ENCODE measurements at places on chromosomes 5 and 9.
A peak's percentile ranks its signal among the peaks of the same experiment; 100 is the strongest.

DNA sequence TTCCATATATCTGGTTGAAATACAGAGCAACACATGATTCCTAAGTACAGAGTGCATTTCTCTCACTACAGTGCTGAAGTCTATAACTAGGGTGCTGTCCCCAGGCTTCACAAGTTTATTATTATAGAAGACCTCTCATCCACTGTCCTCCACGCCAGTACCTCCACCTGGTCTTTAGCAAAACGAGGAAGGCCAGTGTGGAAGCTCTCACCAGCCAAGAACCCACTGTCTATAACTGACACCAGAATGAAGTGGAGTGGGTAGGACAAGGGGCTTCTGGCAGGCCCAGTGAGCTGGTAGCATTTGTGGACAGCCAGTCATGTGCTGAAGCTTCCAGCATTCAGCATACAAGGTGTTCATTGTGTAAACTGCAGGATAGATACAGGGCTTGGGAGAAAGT lies 430.7 kb downstream of the GADD45G start:
- no peak for DNase-seq

DNA sequence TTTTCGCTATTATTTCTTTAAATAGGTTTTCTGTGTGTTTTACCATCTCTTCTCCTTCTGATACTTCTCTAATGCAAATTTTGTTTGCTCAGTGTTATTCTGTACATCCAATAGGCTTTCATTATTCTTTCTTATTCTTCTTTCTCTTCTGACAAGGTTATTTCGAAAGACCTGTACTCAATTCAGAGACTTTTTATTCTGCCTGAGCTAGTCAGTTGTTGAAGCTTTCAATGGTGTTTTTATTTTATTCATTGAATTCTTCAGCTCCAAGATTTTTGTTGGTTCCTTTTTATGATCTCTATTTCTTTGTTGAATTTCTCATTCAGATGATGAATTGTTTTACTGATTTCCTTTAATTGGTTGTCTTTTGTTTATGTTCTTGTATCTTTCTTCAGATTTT lies 706.2 kb downstream of the NR2F1-AS1 start:
- no peak for DNase-seq

DNA sequence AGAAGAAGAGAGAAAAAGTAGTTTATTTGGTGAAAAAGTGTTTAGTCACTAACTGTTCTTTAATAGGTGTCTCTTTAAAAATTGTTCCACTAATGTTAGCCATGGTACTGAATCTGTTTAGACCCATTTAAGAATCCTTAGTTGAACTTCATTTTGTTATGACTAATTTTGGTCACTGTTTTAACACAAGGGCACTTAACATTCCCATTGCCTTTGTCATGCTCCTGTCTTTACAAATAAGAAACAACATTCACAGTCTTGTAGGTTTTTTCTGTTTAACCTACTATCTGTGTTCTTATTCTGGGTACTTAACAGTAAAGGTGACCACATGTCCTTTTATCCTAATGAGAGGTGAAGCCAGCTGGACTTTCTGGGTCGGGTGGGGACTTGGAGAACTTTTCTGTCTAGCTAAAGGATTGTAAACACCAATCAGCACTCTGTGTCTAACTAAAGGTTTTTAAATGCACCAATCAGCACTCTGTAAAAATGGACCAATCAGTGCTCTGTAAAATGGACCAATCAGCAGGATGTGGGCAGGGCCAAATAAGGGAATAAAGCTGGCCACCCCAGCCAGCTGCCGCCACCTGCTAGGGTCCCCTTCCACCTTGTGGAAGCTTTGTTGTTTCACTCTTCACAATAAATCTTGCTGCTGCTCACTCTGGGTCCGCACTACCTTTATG lies 116.7 kb downstream of the WDR70 start:
- no peak for DNase-seq

DNA sequence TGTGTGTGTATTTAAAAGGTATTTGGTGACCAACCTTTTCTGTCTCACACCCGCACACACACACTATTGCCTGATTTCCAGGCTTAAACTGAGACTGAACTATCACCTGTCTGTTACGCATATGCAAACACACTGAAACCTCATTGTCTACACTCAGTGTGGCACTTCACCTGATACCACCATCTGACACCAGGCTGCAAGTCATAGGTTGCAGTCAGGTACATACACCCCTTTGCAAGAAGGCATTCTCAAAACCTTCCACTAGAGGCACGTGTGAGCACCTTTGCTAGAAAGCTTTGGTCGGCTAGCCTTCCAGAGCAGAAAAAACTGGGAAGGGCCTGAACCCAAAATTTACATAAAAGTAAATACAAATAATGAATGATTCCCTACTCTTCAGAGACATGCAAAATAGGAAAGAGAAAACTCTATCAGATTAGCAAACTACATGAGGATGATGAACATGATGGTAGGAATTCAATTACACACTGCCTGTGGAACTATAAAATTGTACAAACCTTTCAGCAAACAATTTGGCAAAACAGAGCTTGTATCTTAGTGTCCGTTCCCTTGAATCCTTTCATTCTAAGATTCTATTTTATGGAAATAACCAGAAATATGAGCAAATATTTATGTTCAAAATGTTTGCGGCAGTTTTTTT lies 5.9 kb upstream of the FOXD1 start:
- DNase-seq, result peak; percentile 37

DNA sequence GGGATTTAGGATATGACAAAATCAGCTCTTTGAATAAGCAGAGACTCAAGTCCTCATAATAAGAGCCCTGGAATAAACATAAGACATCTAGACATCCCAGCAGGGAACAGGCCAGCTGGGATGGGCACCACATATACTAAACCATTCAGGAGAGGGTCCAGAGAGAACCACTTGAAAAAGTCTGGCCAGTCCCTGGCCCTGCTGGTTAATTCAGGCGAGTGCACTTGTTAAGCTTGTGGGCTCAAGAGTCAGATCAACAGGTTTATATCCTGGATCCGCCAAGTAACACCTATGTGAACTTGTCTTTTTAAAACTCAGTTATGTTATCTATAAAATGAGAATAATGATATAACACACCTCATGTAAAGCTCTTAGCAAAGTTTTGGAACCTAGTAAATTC lies 63.3 kb downstream of the CAVIN4 start:
- DNase-seq, result no peak
